SK-N-SH (cell line): ENCODE measurements at places on chromosomes 1 and 21.

GRCh38 chr1:110328274-110328673, 10.9 kb upstream of the RBM15 start:
- no peak overlapping the region for H3K27ac ChIP-seq
- no peak overlapping the region for H3K4me3 ChIP-seq
- H3K4me1 ChIP-seq: no peaks in the 10 kb centered on the region
- H3K36me3 ChIP-seq: no peaks in the 10 kb centered on the region

DNA sequence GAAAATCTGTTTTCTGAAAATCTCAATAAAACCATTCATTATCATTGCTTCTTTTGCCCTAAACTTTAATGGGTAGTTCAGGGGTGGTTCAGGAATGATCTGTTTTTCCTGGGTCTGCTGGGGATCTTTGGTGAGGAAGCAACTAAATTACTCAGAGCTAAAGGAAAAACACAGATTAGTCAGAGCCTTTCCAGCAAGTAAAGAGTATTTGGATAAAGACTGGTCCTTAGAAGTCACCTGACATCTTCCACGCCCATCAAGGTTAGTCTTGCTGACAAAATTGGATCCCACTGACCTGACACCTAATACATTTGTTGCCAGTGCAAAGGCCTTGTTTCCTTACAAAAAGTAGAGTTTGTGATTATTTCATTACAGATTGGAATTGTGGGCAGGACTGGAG, 24.2 kb downstream of the HSPA13 start:
- no peak for DNase-seq
- H3K4me3 ChIP-seq: no peak overlapping the region
- no peak overlapping the region for H3K27ac ChIP-seq
- H3K27me3 ChIP-seq: no peaks in the 10 kb centered on the region; the same call in 1 of the 2 replicates
- H3K4me1 ChIP-seq: no peaks in the 10 kb centered on the region

- H3K27ac ChIP-seq: peak overlapping the region; percentile 45; the same call in 1 of the 2 replicates
- no peak overlapping the region for H3K4me3 ChIP-seq
- H3K36me3 ChIP-seq: no peaks in the 10 kb centered on the region
- H3K27me3 ChIP-seq: no peaks in the 10 kb centered on the region
These were observed 1.4 kb downstream of the TENT5B start for GRCh38 chr1:27011058-27011764.

- peak; percentile 27 for DNase-seq
- H3K4me3 ChIP-seq: no peak overlapping the region
- peaks cover 51% of the 10 kb centered on the region for H3K4me1 ChIP-seq
- H3K36me3 ChIP-seq: no peaks in the 10 kb centered on the region
These were observed 6.6 kb downstream of the GNG4 start for GRCh38 chr1:235642943-235643371.

DNA sequence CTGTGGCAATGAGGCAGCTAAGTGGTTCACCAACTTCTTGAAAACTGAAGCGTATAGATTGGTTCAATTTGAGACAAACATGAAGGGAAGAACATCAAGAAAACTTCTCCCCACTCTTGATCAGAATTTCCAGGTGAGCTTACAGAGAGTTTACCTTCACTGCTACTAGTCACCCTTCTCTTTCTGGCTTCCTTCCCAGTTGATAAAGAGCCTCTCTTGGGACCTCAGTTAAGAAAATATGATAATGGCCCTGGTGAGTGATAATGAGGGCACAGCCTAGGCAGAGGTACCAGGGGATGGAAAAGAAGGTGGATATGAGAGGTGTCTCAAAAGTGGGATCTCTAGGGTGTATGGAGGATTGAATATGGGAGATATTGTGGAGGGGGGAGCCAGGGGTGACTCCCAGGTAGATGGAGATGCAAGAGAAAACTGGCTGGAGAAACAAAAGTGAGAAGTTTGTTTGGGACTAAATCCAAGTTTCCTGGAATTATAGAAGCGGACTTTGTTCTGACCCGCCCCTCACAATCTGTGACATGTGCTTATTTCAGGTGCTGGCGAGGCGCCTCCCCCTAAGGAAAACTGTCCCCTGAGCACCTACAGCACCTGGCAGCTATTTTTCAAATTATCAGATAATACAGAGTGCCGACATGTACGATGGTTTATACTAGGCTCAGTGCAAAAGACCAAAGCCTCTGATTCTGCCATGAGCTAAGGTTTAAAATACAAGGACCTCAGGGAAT, 13.7 kb downstream of the MTARC2 start:
- peaks cover 11% of the 10 kb centered on the region for H3K36me3 ChIP-seq
- H3K4me3 ChIP-seq: no peak overlapping the region
- DNase-seq: no peak
- H3K4me1 ChIP-seq: no peaks in the 10 kb centered on the region
- no peak overlapping the region for H3K27ac ChIP-seq
- H3K27me3 ChIP-seq: no peaks in the 10 kb centered on the region

DNA sequence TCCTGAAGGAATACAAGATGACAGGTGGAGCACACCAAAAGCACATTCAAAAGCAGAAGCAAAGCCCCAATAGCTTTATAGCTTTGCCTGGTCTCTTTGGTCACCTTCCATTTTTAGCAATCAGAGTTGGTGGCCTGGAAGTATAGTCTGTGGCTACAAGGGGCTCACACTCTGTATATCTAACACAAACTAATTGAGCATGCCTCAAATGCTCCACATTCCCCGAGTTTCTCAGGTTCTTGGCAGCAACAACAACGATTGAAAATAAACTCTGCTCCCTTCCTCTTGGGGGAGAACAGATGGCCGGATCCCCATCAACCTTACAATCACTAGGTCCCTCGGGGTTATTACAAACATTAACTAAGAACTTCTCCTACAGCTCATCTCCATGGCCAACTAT, 24.9 kb upstream of the TADA1 start:
- no peaks in the 10 kb centered on the region for H3K4me1 ChIP-seq
- DNase-seq: no peak
- no peak overlapping the region for H3K4me3 ChIP-seq
- H3K27ac ChIP-seq: no peak overlapping the region
- no peaks in the 10 kb centered on the region for H3K27me3 ChIP-seq
- H3K36me3 ChIP-seq: no peaks in the 10 kb centered on the region

DNA sequence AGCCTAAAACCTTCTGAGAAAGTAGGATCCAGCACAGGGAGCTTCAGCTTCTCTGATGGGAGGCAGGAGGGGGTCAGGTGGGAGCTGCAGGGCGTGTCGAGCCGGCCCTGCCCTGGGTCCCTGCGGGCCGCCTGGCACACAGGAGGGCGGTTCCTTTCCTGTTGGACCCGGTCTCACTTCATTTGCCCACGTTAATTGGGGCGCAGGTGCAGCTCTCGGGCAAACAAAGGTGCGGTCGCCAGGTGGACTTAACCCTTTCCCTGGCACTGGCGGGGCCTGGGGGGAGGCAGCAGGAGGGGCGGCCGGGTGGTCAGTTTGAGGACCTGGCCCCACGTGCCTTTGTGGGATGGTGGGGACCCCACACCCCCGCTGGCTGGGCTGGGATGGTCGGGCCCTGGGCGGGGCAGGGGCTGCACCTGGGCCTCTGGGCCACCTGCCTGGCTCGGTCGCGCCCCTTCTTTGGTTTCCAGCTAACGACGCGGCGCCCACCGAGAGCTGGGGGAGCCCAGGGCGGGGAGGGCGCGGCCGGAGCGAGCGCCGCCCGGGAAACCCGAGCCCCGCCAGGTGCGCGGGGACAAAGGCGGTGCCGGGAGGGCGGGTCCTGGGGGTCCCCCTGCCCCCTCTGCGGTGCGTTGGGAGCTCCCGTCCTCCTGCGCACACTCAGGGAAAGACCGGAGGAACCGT, 20.8 kb upstream of the C1orf159 start:
- H3K27ac ChIP-seq: no peak overlapping the region
- no peaks in the 10 kb centered on the region for H3K27me3 ChIP-seq
- no peak for DNase-seq
- H3K4me3 ChIP-seq: no peak overlapping the region
- no peaks in the 10 kb centered on the region for H3K36me3 ChIP-seq

DNA sequence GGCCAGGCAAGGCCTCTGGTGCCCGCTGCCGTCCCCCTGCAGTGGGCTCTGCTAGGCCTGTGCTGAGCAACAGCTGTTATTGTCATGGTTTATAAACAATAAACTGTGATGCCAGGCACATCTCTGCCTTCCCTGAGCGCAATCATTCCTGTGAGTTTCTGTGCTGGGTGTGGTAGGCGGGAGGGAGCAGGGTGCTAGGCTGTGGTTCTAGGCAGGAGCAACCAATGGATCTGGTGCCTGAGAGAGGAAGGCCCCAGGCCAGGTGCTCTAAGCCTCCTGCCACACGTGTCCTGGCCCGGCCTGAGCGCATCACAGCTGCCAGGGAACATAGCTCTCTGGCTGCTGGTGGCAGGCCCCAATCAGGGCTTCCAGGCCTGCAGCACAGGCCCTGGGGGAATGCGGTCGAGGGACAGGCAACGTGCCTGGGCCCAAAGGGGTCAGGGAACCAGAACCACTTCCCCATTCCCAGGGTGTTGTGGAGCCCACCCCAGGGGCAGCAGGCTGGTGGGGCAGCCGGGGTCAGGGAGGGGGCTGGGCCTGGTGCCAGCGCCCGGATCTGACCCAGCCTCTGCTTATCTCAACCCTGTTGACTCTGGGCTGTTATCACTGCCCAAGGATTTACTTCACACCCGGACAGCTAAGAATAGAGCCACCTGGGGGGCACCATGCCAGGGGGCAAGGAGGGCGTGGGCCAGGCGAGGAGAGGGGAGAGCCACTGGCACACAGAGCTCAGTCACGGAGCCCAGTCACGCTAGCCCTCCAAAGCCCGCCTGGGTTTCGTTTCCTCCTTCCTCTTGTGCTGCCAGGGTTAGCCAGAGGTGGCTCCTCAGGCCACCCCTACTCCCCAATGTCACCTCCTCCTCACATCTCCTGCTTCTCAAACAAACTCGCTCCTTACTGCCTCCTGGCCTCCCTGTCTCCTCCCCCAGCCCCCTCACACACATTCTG, 11.5 kb downstream of the TRIM46 start:
- H3K4me1 ChIP-seq: peaks cover 25% of the 10 kb centered on the region; the same call in 1 of the 2 replicates
- H3K36me3 ChIP-seq: peaks cover 17% of the 10 kb centered on the region; the same call in 1 of the 2 replicates
- H3K27ac ChIP-seq: no peak overlapping the region

GRCh38 chr1:184559117-184559713, 172.4 kb downstream of the C1orf21 start:
- H3K4me3 ChIP-seq: no peak overlapping the region
- H3K27ac ChIP-seq: no peak overlapping the region

GRCh38 chr1:115501476-115501875, 140.3 kb upstream of the VANGL1 start:
- no peak for DNase-seq
- no peaks in the 10 kb centered on the region for H3K27me3 ChIP-seq
- no peak overlapping the region for H3K27ac ChIP-seq
- H3K4me1 ChIP-seq: no peaks in the 10 kb centered on the region
- no peak overlapping the region for H3K4me3 ChIP-seq

DNA sequence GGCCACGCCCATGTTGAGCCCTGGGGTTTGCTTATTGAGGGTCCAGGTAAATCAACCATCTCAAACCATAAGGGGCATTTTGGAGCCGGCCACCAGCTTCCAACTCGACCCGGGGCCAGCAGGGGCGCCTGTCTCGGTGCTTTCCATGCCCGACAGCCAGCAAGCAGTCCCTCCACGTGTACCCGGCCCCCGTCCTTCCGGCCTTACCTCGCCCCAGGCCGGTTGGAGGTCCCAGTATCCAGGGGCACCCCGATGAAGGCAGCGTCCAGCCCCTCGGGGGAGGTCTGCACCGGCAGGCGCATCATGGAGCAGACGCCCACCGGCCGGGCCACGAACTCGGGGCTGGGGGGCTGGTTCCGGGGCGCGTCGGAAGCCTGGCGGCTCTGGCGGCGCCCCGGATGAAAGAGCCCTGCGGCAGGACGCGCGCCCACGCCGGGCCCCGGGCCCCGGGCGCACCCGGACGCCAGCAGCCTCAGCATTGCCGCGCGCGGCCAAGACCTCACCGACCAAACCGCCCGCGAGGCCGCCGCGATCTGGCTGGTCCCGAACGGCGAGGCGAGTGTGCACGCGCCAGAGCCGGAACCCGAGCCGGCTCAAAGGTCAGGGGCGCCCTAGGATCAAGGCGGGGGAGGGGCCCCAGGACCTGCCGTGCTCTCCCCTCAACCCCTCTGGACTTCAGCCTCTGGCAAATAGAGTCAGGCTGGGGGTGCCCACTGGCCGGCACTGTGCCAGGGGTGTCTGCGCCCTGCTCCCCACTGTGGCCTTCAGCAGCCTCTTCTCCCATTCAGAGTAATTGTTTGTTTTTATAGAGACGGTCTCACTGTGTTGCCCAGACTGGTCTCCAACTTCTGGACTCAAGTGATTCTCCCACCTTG, at the start of gene AGMAT:
TSS of gene AGMAT (minus strand) at position 563 of the 875 bp plus-strand sequence. CDS start at position 479, 84 bp downstream.
- peak; percentile 84 for DNase-seq
- H3K27ac ChIP-seq: no peak within 1 kb of the TSS
- no peak within 1 kb of the TSS for H3K4me3 ChIP-seq
- no peaks in the 10 kb centered on the region for H3K4me1 ChIP-seq
- H3K27me3 ChIP-seq: no peaks in the 10 kb centered on the region

GRCh38 chr1:19811206-19811851, 3.8 kb downstream of the RNF186 start:
- no peaks in the 10 kb centered on the region for H3K36me3 ChIP-seq
- no peak overlapping the region for H3K4me3 ChIP-seq
- H3K27ac ChIP-seq: no peak overlapping the region
- no peaks in the 10 kb centered on the region for H3K27me3 ChIP-seq
- peak; percentile 61 for DNase-seq

DNA sequence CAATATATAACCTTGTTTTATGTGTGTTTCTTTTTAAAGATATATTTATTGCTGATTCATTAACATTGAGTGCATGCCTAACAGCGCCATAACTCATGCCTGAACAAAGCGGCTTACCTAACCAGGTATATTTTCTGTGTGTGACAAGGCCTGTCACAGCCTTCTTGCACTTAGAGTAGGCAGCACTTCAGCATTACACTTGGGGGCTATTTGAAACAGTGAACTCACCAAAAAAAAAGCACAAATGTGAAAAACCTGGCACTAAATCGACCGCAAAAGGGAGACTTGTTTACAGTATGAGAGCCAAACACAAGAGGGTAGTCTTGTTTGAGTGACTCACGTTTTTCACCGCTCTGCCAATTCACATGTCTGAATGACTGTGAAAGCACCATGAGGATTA, 111.7 kb downstream of the DISP1 start:
- H3K27ac ChIP-seq: no peak overlapping the region
- H3K4me1 ChIP-seq: peaks cover 8% of the 10 kb centered on the region
- no peaks in the 10 kb centered on the region for H3K27me3 ChIP-seq
- H3K4me3 ChIP-seq: no peak overlapping the region
- DNase-seq: no peak

GRCh38 chr1:1116701-1117468, 996 bp upstream of the C1orf159 start:
- H3K4me1 ChIP-seq: no peaks in the 10 kb centered on the region
- no peak overlapping the region for H3K27ac ChIP-seq
- H3K36me3 ChIP-seq: no peaks in the 10 kb centered on the region
- H3K27me3 ChIP-seq: 0 out of 2 replicates have a peak, but pooled peaks cover 6% of the 10 kb centered on the region
- peak overlapping the region; percentile 60 for H3K4me3 ChIP-seq
- DNase-seq: peak; percentile 75

GRCh38 chr21:20270365-20271055, 727.7 kb upstream of the NCAM2 start:
- no peak overlapping the region for H3K4me3 ChIP-seq
- H3K27ac ChIP-seq: no peak overlapping the region
- no peaks in the 10 kb centered on the region for H3K4me1 ChIP-seq
- DNase-seq: no peak

DNA sequence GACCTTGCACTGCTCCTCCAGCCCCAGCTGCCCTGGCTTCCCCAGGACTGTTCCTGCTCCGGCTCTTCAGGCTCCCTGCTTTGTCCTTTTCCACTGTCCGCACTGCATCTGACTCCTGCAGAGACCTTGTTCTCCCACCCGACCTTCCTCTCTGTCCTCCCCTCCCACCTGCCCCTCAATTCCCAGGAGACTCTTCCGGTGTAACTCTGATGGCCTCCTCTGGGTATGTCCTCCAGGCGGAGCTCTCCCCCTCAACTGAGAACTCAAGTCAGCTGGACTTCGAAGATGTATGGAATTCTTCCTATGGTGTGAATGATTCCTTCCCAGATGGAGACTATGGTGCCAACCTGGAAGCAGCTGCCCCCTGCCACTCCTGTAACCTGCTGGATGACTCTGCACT, 550 bp downstream of the ACKR1 start:
- DNase-seq: no peak
- peaks cover 31% of the 10 kb centered on the region for H3K27me3 ChIP-seq
- no peaks in the 10 kb centered on the region for H3K36me3 ChIP-seq
- H3K4me3 ChIP-seq: no peak overlapping the region
